ENCODE measurements at places on chromosomes 12 and 14.
A peak's percentile ranks its signal among the peaks of the same experiment; 100 is the strongest.

DNA sequence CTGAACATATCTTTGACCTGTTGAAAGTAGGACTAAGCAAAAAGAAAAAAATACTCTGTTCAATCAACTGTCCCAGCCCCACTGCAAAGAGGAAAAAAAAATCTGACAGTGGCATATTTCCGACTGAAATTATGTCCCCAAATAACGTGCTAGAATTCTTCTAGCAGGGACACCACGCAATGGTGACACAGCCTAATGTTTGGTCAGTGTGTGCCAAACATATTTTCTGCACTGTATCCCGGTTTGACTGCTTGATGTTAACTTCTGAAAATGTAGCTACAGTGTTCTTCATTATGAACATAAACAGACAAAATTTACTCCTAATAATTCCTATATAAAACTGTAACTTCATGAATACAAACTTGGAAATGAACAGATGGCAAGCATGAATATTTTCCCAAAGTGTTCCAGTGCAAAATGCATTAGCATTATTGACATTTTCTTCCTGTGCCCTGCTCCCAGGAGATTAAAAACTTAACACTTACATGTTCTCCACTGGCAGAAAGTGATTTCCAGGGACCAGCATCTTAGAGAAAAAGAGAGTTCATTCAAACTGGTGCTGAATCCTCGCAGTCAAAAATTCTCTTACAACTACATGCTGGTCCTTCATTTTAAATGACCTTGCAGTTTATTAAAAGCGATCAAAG, 72.4 kb upstream of the SYT1 start:
- DNase-seq = no peak

DNA sequence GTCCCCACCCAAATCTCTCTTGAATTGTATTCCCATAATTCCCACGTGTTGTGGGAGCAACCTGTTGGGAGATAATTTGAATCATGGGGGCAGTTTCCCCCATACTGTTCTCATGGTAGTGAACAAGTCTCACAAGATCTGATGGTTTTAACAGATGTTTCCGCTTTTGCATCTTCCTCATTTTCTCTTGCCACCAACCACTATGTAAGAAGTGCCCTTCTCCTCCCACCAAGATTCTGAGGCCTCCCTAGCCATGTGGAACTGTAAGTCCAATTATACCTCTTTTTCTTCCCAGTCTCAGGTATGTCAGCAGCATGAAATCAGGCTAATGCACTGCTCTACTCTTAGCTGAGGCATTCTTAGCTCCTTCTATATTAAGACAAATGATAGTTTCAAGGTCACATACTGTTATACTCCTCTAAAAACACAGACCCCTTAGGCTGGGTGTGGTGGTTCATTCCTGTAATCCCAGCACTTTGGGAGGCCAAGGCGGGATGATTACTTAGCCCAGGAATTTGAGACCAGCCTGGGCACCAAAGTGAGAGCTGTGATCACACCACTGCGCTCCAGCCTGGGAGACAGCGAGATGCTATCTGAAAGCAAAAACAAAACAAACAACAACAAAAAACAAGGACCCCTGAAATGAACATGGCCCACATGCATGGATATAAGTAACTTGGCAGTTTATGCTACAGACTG, 3.6 kb downstream of the SCAF11 start:
- DNase-seq = no peak

GRCh38 chr14:68393259-68393658, 399.6 kb downstream of the ZFP36L1 start:
- DNase-seq = no peak

GRCh38 chr12:11891754-11892386, 178.9 kb upstream of the BCL2L14 start:
- no peak for DNase-seq

DNA sequence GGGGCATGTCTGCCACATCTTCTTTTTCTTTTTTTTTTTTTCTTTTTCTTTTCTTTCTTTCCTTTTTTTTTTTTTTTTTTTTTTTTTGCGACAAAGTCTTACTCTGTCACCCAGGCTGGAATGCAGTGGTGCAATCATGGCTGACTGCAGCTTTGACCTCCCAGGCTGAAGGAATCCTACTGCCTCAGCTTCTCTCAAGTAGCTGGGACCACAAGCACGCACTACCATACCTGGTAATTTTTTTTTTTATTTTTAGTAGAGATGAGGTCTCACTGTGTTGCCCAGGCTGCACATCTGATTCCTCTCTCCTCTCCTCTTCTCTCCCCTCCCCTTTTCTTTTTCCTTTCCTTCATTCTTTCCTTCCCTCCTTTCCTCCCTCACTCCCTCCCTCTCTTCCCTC, 18.5 kb downstream of the SLC15A5 start:
- no peak for DNase-seq

DNA sequence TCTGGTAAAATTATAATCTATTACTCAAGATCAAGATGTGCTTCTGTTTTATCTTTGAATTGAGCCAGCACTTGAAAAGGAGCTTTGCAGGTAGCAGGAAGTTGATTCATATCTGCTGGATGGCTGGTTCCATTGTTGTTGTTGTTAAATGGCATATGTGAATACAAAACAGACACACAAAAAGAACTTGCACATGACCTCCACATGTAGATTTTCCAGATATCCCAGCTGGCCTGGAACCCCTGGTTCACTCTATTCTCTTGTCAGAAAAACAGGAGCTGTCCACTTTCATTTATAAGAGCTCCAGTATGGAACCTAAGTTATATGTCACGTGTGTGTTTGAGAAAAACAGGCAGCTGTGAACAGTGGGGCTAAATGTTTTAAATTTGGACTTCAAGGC, 273.9 kb downstream of the TMEM132D start:
- DNase-seq = no peak

DNA sequence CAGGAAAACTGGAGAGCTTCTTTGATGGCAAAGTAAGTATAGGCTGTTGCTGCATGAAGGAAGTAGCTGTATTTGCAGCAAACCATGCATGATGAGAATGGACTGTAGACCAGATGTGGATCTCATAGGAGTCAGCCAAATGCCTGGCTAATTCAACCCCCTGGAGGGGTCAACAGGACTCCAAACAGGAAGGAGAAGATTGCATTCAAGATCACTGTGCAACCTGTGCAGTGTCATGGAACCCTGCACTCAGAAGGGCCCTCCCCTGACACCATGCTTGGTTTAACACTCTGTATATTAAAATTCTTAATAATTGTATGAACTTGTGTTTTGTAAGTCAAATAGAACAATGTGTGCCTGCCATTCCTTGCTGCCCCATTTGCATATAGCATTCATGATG, 225.1 kb upstream of the FSCB start:
- DNase-seq = no peak

DNA sequence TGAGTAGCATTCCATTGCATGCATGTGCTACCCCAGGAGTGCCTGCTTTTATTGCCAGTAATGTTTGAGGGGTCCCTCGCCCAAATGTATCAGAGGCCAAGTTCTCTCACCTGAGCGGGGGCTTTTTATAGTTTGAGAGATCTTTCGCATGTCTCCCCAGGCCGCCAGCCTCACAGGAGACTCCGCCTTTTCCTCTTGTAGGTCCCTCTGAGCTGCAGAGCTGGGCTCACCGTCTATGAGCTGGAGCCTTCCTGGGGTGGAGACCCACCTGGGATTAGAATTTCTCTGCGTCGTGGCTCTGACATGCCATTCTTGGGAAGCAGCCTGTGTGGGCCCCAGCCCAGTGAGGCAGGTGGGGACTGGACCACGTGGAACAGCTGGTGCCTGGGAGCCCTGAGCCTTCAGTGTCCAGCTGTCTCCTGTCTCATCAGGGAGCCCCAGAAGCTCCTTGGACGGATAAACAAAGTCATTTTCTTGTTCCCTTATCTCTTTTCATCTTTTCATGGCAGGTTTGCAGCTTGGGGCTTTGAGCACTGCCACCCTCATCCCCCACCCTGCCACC, 261.7 kb upstream of the CRY1 start:
- no peak for DNase-seq

DNA sequence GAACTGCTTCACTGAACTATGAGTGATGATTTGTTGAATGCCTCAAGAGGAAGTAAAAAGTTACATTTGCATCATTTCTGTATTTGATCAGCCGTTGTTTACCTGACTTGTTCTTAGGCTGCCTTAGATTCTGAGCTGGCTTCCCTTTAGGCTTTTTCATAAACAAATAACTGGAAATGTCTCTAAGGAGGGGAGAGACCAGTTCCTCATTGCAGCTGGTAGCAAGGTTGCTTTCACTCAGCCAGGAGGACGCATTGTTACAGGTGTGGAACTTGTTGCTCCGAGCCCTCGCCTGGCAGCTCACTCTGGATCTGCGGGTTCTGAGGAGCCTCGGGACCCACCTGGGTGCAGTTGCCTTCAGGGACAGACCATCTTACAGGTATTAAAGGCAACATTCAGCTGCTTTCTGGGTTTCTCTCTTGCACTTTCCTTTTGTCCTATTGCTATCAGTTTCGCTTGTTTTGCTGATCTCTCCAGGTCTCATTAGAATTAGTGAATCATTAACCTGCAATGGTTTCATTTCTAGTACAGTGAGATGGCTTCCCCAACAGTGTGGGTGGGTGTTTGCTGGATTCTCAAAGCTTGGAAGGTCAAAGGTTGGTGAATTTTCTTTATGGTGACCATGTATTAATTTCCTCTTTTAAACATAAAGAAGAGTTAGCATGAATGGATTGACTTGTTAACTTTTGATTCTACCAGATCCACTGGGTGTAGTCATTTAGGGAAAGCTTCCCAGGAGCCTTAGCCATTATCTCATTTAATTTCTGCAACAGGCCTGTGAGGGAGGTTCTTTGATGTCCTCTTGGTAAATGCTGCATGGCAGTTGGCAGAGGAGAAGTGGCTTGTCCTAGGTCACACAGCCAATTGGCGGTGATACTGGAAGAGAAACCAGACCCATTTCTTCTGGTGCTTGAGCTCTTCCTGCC, at the start of gene PLEKHG7:
Gene PLEKHG7 (plus strand): TSS at position 236 of the 926 bp plus-strand sequence. CDS start 3,643 bp downstream, outside the sequence.
- no peak for DNase-seq

- DNase-seq = no peak
These were observed 69.9 kb downstream of the ASCL4 start for GRCh38 chr12:107844312-107844921.

DNA sequence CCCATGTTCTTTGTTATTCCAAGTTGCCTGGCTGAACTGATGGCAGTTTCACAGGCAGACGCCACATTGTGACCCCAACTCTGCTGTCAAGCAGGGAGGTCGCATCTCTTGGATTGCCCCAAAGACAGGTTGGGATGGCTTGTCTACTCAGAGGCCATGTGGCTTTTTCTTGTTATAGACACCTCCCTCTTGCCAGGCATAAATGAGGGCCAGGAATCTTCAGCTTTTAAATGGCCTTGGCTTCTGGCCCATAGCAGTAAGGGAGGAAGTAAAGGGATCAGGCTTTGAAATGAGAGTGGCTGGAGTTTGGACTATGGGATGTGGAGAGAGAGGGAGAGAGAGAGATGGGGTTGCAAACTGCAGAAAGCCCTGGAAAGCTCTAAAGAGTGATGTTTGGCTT, 215.0 kb downstream of the TBX5 start:
- DNase-seq = no peak

GRCh38 chr14:70018713-70019211, 139.5 kb downstream of the SMOC1 start:
- no peak for DNase-seq

DNA sequence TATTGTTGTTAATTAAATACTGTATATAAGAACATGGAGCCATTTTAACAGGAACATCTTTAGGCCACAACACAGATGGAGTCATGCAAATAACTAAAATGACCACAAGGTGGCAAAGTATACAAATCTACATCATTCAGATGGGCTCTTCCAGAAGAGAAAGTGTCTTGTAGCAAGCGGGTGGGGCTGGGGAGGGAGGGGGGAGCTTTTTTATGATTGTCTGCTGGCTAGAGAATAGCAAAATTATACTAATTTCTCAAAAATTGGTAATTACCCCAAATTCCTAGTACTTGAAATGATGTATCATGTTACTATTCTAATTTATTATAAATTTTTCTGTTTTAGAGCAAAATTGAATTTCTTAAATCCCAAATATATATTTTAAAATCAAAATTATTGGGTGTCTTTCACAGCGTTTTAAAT, 378.7 kb downstream of the PRKD1 start:
- peak; percentile 29 for DNase-seq

GRCh38 chr12:22529281-22530060, 14.9 kb downstream of the C2CD5 start:
- no peak for DNase-seq

Data from GM04504 (cell line).